ENCODE measurements at places on chromosomes 5 and 9.

GRCh38 chr9:86575137-86575536 lies 220.9 kb upstream of the TUT7 start:
- DNase-seq: no peak

- no peak for DNase-seq
Measured at GRCh38 chr9:21615446-21615845, 133.3 kb upstream of the IFNE start.

- DNase-seq: no peak
Measured at GRCh38 chr5:137845472-137845871, 22.2 kb upstream of the MYOT start.

DNA sequence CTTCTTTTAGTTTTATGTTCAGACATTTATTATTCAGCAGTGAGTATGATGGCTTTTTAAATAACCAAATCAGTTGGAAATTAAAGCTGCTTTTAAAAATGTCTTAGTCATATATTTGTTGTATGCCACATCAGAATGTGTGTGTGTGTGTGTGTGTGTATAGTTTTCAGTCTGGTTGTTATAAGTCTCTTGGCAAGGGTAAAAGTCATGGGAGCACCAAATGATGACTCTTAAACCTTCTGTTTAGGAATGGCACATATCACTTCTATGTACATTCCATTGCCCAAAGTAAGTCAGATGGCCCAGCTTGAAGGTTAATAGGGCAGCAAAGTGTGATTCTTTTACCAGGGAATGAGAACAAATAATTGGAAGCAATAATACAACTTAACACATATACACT lies 135.9 kb downstream of the RNF180 start:
- DNase-seq: no peak

DNA sequence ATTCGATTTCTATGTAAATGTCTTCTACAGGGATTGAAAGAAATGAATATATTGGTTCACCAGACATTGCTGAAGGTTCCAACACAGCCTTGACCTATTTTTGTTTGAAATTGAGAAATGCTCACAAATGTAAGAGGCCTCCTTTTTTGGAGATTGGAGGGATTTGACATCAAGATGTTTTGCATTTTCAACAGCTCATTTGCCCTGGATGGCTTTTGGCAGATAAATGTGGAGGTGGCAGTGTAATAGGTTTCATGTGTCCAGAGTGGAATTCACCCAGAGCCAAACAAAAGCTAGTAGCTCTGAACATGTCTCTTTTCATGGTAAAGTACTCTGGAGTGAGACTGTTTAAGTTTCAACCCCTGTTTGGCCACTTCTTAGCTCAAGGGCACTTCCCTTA lies 77.3 kb downstream of the PALM2AKAP2 start:
- no peak for DNase-seq

DNA sequence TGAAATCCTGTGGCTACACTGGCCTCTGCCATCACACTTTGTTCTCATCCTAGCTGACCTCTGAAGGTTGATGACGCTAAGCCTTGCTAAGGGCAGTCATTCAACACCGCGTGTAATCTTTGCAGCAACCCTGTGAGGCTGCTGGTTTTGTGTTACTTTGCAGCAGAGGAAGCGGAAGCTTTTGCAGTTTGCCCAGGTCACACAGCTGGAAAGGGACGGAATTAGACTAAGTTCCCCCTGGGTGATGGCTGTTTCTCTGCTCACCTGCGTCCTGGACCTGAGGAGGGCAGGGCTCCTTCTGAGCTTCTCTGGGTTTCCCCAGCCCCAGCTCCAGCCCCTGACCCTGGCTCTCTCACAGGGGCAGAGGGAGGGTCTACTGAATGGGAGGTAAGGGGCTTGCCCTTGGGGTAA lies 7.3 kb upstream of the SLC25A51 start:
- DNase-seq: no peak

- no peak for DNase-seq
Measured at GRCh38 chr9:34994900-34995669, 5.5 kb downstream of the DNAJB5 start.

GRCh38 chr5:91182763-91183162 lies 200.4 kb downstream of the ARRDC3 start:
- DNase-seq: no peak

DNA sequence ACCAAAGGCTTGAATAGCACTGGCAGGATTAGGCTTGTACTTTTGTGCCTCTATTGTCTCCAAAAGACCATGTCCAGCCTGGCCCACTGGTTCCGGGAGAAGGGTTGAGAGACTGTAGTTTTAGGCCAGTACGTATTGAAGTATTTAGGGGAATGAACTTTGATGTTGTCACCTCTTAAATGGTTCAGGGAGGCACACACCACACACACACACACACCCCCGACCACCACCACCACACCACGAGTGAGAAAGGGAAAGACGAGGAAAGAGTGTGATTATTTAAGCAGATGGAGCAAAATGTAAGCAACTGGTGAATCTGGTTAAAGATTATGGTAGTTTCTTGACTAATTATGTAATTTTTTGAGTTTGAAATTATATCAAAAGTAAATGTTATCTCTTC lies 61.6 kb downstream of the NIPBL start:
- no peak for DNase-seq

DNA sequence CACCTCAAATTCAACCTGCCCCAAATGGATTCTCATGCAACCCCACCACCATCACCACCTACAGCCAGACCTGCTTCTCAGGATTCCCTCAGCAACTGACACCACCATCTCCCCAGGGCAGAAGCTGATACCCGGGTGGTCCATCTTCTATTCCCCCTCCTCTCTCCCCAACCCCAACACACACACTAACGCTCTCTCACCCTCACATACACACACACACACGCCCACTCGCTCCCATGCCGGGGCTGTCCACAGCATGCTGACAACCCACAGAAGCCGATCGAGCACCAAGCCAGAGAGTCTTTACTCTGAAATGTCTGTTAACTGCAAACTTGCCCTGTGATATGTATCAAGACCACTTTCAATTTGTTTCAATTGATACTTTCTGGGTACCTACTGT lies 28.4 kb downstream of the B4GALT1 start:
- DNase-seq: no peak

DNA sequence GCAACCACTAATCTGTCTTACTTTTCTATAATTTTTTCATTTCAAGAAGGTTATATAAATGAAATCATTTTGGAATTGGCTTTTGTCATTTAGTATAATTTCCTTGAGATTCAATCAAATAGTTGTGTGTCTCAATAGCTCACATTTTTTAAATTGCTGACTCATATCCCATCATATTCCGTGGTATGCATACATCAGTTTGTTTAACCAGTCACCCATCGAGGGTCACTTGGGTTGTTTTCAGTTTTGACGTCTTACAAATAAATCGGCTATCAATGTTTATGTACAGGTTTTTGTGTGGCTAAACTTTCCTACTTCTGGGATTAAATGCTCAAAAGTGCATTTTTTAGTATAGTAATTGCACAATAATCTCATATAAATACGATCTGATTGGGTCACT lies 185.5 kb downstream of the TAF11L14 start:
- DNase-seq: no peak

DNA sequence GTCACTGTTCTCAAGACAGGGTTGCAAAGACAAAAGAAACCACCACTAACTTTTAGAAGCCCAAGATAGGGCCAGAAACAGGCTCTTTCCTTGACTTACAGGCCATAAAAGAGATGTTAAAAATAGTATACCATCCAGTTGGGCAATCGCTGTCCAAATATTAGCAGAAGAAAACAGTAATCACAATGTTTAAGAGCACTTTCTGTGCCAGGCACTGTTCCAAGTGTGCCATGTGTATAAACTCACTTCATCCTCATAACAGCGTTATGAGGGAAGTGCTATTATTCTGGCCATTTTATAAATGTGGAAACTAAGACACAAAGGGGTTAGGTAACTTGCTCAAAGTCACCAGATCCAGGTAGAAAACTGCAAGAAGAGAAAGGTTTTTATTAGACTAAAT lies 111.7 kb downstream of the KCNN2 start:
- no peak for DNase-seq

GRCh38 chr5:31133488-31133887 lies 60.0 kb upstream of the CDH6 start:
- DNase-seq: no peak

- DNase-seq: no peak
Measured at GRCh38 chr5:137778772-137779564, 24.8 kb upstream of the HNRNPA0 start.

DNA sequence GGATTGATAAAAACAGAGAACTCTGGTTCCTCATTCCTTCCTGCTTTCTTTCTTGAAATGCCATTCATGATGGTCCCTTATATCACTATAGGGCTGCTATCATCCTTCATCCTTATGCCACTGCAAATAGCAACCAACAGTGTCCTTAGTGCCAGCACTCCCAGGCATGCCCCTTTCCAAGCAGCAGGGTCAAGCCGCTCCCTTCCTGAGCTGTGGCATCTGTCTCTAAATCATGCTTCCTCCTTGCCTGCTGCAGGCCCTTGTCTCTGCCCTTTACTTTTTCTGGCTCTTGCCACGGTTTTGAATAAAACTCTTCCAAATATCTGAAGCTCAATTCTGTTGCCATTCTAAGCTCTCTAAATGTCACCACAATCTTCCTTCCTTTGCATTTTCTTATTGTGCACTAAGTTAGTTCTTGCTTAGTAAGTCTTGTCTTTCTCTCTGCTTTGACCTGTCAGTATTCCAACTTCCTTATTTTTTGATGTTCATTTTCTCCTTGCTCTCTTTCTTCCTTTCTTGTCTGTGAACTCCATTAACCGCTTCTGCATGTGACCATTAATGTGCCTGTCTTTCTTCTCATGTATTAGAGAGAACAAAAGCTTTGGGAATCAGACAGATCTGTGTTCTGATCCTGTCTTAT lies 19.9 kb downstream of the TLR4 start:
- no peak for DNase-seq

- DNase-seq: no peak
Measured at GRCh38 chr9:118273048-118273447, 568.8 kb downstream of the TLR4 start.

DNA sequence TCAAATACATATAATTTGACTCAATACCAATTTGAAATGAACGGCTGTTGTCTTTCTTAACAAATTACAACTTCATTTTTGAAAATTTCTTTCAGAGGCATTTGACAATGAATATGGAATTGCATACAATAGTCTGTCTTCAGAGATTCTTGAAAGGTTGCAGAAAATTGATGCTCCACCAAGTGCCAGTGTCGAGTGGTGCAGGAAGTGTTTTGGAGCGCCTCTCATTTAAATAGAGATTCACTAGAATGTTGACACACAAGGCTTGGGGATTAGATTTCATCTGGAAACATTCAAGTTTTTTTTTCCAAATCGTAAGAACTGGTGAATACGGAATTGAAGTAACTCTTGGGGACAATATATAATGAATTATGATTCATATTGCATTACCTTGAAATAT lies 8.1 kb downstream of the RPS6 start:
- no peak for DNase-seq

GRCh38 chr5:11319836-11320580 lies 559.0 kb upstream of the DAP start:
- no peak for DNase-seq

DNA sequence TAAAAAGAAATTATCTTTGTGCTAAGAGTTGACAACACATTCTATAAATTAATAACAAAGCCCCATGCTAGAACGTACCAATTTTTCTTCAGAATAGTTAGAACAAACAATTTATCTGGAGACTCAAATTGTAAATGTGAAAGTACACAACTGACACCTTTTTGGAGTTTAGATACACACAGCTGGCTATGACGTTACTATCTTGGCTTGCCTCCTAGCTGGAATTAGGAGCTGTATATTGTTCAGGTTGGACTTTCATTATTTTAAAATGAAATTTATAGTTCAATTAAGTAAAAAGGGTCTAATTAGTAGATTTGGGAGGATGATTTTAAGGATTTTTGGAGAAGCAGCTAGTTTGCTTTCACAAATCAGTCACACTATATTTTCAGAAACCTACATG lies 393.9 kb upstream of the RIOK2 start:
- DNase-seq: no peak

DNA sequence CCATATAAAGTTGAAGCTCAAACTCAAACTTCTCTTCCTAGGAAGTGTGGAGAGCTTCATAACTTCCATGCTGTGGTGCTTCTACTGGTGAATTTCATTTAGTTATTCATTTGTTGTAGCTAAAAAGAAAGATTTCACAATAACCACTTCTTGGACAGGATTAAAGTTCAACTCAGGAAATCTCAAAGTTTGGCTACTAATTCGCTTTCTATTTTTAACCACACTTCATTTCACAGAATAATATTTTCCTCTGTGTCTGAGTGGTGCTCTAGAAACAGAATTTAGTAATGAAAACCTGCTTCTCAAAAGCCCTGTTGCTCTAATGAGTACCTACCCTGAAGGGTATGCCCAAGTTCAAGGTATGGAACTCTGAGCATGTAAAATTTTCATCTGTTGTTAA lies 73.9 kb downstream of the ACTBL2 start:
- DNase-seq: no peak

DNA sequence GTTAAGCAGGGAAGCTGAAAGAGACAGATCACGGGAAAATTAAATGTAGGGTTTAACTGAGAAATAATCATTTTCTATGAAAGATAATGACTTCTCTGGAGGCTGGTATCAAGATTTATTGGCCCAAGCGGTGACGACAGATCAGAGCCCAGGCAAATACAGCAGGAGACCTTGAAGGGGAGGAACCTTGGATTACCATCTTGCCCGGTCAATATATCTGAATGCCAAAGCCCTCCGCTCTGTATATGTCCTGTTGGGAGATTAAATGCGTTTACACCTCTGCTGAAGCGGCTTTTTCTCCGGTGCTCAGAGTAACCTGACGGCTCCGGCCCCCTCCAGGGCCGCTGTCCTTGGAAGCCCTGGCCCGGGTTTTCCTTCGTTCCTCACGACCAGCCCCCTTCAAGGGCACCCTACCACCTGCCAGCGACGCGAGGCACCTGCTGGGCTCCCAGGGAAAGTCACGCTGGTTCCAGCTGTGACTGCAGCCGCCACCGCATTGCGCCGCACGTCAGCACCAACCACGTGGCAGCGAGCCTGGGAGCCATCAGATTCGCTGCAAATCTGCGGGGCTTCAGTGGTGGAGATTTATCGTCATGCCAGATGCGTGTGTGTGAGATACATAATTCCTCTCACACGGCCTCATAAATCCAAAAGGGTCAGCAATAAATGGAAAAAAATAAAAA lies 4.4 kb upstream of the QSOX2 start:
- DNase-seq: no peak

- DNase-seq: no peak
Measured at GRCh38 chr5:142397178-142397577, 72.4 kb upstream of the SPRY4 start.

GRCh38 chr5:134549714-134550113 lies 24.2 kb downstream of the JADE2 start:
- no peak for DNase-seq

GRCh38 chr5:167801999-167802398 lies 489.4 kb upstream of the WWC1 start:
- DNase-seq: no peak

- DNase-seq: no peak
Measured at GRCh38 chr5:93433422-93433821, 147.6 kb downstream of the NR2F1-AS1 start.

GRCh38 chr5:161988077-161988476 lies 79.5 kb upstream of the GABRG2 start:
- DNase-seq: no peak

DNA sequence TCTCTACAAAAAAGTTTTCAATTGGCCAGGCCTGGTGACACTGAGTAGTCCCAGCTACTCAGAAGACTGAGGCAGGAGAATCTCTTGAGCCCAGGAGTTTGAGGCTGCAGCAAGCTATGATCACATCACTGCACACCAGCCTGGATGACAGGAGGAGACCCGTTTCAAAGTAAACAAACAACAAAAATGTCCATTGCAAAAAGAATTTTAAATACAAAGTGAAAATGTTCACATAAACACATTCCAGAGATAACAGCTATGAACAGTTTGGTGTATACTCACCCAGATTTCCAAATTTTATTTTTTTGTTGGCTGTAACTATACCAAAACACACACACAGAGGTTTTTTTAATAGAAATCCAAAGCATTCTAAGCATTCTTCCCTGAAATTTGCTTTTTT lies 39.8 kb downstream of the ADRA1B start:
- DNase-seq: no peak
